Cortex of kidney (tissue), 1 donor: ENCODE measurements at places on chromosomes 2 and 18.

GRCh38 chr2:216499641-216500218 lies 1.1 kb downstream of the RPL37A start:
- DNase-seq: no peak

DNA sequence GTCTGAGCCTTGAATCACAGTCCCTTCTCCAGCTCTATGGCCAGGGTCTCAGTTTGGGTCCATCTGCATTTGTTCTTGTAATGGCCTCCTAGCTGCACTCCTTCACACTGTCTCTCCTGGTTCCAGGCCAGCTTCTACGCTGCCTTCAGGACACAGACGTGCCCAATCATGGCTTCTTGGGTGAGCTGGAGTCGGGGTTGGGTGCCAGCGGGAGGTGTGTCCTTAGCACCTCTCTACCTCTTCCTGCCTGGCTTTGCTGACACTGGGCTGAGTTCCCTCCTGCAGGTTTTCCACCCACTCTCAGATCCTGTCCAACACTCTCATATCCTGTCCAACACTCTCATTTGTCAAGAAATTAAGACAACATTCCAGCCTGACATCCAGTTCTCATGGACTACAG lies 9.6 kb downstream of the TRPM8 start:
- no peak for DNase-seq

DNA sequence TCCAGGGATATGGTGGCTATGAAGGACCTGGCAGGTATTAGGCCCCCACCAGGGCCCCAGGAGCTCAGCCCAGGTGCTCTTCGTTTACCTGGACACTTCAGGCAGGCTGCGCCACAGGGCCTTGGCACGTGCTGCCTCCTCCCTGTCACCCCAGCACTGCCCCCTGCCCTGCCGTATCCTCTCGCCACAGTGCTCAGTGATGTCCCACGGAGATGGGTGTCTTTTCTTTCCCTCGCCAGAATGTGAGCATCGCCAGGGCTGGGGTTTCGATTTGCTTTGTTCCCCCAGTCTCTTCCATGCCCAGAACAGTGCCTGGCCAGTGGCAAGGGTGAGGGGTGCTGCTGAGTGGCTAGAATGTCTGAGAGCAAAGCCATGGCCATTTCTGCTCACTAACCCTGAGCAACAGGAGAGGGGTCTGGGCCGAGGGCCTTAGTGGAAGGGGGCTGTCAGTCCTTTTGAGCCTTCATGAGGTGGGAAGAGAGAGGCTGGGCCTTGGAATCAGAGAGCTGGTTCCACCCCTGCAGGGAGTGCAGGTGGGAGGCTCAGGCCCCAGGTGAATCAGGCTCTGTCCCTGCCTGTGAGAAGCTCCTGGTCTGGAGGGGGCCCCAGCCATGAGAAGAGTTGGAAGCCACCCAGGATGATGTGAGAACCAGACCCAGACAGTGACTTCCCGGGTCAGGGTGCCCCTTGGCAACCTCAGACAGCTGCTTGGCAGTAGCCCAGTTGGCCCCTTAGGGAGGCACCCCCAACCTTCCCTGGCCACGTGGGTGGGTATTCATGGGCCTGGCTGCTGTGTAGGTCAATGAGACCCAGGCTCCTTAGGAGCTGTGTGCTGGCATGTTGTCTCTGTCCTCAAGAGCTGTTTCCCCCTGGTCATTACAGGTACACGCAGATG lies 129.9 kb upstream of the HS6ST1 start:
- no peak for DNase-seq

- no peak for DNase-seq
Observed at GRCh38 chr2:190908532-190908931, 27.9 kb downstream of the GLS start.

GRCh38 chr2:233922471-233922870 lies 5.3 kb downstream of the TRPM8 start:
- DNase-seq: no peak
